Activated CD8-positive, alpha-beta memory T cell treated with anti-CD3 and anti-CD28 coated beads for 1 hour (primary cell): ENCODE measurements at places on chromosomes 13 and 19.

- DNase-seq: no peak
Observed at GRCh38 chr13:99265162-99265800, 7.1 kb upstream of the GPR18 start.

GRCh38 chr19:53537521-53538377, at the start of gene ZNF331:
Gene ZNF331 (plus strand): TSS chr19:53538145. CDS start chr19:53569377, 31,232 bp downstream.
- DNase-seq: peak; percentile 81

- DNase-seq: no peak
Observed at GRCh38 chr19:55368106-55368505, 2.2 kb downstream of the IL11 start.

DNA sequence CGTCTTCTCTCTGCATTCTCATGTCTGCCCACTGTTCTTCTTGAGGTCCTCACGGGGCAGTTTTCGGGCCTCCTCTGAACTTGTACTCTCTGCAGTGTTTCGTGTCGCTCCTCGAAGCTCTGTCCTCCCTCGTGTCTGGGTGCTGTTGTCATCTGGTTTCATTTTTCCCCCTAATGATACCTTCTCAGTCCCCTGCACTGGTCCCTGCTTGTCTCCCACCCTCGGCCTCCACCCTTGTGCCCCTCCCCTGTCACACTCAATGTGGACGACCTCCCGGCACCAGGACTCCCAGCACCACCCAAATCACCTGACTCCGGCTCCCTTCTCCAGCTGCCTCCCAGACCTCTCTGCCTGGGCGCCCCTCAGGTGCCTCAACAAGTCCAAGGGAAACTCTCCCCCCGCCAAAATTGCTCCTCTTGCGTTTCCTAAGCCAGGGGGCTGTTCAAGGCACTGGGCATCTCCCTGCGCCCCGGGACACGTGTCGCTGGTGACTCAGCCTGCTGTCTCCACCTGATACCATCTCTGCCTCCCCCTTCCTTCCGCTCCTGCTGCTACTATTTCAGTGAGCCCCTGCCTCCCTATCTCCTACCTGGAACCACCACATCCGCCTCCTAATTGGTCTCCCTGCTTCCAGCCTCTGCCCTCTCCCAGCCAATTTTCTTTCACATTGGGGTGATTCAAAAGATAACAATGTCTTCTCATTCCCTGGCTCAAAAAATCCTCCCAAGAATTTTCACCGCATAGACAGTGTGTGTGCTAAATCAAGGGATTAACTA, 49.5 kb downstream of the RFX2 start:
- peak; percentile 10 for DNase-seq

DNA sequence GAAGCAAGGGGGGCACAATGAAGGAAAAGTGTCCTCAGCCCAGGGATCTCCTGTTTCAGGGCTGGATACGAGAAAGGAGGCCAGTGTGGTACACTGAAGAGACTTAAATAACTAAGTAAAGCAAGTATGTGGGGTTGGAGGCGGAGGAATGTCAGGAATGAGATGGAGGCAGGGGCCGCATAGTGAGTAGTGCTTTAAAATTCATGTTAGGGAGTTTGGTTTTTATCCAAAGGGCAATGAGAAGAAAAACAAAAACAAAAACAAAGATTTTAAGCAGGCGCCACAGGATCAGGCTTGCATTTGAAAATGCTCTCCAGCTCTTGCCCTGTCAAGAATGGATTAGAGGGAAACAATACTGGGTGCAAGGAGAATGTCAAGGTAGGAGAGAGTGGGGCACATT, 273.4 kb downstream of the DCLK1 start:
- DNase-seq: no peak

- no peak for DNase-seq
Observed at GRCh38 chr13:43291287-43292060, 268.1 kb downstream of the DNAJC15 start.

DNA sequence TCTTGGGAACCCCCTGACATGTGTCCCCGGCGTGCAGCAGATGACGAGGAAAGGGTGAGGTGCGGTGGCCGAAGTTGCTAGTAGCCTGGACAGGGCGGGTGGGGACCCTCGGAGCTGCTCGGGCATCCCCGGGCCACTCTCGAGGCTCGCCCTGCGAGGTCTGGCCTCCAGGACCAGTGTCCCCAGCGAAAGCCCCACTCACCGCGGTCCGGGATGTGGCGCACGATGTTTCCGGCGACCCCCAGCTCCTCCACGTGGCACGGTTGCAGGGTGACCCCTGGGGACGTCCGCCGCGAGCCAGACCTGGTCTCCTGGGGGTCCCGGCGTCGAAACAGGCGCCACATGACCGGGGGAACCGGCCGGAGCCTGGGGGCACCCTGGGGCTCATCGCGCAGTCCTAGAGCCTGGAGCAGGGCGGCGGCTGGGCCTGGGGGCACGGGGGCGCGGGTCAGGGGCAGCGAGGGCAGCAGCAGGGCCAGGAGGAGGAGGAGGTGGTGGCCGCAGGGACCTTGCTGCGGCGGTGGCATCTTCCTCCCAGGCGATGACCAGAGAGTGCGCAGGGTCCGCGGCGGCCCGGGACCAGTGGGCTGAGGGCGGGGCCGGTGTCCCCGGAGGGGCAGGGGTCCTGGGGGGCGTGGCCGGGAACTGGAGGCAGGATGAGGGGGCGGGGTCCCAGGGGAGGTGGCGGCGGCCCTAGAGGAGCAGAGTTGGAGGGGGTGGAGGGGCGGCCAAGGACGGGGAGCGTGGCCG, 26.0 kb downstream of the CERS1 start:
- DNase-seq: no peak

DNA sequence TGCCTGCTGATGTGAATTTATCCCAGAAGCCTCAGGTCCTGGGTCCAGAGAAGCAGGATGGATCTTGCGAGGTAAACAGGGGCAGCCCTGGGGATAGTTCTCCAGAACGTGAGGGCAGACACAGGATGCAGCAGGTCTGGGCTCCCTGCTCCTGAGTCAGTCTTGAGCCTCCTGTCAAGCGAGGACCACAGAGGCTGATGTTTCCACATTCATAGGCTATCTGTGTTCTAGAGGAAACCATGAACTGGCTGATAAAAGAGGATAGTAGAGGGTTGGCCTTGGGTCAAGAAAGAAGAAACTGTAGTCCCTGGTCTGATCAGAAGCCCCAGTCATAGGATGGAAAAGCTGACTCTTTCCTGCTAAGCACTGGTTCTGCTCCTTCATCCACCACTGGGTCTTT, 2.2 kb downstream of the ZNF175 start:
- DNase-seq: no peak

- no peak for DNase-seq
Observed at GRCh38 chr19:54206831-54207177, 6.1 kb downstream of the RPS9 start.

DNA sequence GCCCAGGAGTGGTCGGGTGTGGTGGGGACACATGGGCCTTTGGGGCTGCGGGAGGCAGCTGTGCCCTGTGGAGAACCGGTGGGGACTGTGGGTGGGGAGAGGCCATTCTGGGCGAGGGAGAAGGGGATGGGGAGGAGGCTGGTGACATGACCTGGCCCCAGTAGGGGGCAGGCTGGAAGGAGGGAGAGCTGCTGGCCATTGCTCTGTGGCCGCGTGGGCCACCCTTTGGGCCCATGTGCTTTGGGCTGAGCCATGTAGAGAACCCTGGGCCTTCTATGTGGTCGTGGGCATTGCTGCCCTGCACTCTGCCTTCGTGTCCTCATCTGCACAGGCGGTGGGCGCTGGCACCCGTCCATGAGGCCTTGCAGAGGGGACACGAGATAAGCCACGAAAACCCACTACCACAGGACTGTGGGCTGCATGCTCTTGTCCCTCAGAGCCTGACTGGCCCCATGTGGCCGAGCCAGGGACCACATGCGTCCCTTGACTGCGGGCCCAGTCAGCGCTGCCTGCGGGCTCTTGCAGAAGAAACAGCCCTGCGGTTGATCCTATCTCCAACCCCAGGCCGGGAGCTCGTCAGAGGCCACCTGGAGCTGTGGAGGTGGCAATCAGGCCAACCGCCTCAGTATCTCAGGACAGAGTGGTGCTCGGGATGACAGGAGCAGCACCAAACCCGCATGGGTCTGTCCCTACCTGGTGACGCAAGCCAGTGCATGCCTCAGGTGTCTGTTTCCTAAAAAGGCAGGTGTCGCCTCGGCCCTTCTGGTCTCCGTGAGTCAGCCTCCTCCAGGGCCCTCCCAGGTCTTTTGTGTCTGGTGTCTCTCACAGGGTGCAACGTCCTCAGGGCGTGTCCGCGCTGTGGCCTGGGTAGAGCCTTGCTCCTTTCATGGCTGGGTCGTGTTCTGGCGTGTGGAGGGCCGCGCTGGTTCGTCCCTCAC, 14.3 kb downstream of the FZR1 start:
- no peak for DNase-seq

DNA sequence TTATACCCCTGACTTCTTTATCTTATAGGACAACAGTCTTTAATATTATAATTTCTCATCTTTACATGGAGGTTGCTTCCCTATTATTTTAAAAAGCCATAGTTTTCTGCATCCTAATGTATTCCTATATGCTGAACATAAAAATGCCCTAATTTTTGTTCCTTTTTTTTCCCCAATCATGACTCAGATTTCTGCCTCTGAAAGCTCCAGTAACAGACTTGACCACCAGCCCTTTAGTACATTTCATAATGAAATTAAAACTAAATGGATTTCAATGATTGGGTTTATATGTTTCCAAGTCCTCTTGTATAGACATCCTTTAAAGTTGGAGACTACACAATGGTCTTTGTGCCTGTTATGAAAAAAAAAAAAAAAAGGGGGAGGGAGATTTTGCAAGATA, 712.5 kb downstream of the DIAPH3 start:
- no peak for DNase-seq

- DNase-seq: no peak
Observed at GRCh38 chr19:55461974-55462626, 658 bp upstream of the ISOC2 start.

- DNase-seq: peak; percentile 0
Observed at GRCh38 chr13:60267498-60268202, 103.9 kb upstream of the DIAPH3 start.

DNA sequence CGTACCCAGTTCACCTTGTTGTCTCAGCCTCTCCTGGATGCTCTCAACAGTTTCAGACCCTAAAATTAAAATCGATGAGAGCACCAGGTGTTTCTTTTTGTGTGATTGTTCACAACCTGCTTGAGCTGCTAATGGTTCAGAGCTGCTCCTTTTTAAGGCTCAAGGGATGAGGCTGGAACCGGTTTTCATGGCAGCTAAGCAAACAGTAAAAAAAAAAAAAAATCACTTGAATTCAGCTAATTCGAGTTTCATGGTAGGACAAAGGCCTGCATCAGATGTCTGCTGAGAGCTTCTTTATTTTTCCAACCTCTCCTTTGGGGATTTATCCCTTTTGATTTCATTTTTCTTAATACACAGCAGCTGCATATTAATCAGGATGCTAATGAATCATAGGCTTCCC, 6.5 kb downstream of the SYCE2 start:
- DNase-seq: no peak

GRCh38 chr13:39734952-39735351, 79.5 kb downstream of the COG6 start:
- DNase-seq: no peak

GRCh38 chr19:1000095-1000494, at the start of gene GRIN3B:
Gene GRIN3B (plus strand): TSS chr19:1000419. CDS start chr19:1000438, 19 bp downstream.
- DNase-seq: peak; percentile 51

GRCh38 chr13:54402495-54402894, 1373.9 kb downstream of the OLFM4 start:
- no peak for DNase-seq

DNA sequence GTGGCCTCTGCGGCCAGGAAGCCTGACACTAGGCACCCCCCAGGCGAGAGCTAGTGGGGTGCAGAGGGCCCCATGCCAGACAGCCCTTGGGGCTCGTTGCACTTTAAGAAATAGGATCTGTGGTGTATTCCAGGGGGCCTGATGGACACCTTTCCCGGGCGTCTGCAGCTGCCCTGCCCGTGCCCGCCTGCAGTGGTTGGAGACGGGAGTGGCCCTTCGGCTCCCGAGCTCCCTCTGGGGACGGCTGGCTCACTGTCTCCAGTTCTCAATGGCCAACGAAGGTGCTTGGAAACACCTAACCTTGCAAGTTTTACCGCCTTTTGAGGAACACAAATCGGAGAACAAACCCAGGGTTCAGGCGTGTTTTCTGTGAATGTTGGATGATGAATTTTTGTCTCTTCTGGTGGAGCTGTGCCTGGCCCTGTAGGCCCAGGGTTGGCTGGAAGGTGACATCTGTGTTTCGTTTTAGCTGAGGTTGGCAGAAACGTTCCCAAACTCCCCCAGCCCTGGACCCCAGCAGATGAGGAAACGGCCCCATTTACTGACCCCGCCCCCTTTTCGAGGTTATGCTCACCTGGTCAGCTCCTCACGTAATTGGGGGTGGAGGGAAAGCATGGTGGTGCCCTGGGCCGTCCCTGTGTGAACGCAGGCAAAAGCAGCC, 17.4 kb upstream of the NPAS1 start:
- DNase-seq: no peak
